ENCODE measurements at places on chromosomes 1 and 21.

GRCh38 chr1:75724472-75725022, at the start of gene ACADM:
Gene ACADM (plus strand): TSS chr1:75724709. CDS start chr1:75724788, 79 bp downstream.
- DNase-seq = peak; percentile 71

DNA sequence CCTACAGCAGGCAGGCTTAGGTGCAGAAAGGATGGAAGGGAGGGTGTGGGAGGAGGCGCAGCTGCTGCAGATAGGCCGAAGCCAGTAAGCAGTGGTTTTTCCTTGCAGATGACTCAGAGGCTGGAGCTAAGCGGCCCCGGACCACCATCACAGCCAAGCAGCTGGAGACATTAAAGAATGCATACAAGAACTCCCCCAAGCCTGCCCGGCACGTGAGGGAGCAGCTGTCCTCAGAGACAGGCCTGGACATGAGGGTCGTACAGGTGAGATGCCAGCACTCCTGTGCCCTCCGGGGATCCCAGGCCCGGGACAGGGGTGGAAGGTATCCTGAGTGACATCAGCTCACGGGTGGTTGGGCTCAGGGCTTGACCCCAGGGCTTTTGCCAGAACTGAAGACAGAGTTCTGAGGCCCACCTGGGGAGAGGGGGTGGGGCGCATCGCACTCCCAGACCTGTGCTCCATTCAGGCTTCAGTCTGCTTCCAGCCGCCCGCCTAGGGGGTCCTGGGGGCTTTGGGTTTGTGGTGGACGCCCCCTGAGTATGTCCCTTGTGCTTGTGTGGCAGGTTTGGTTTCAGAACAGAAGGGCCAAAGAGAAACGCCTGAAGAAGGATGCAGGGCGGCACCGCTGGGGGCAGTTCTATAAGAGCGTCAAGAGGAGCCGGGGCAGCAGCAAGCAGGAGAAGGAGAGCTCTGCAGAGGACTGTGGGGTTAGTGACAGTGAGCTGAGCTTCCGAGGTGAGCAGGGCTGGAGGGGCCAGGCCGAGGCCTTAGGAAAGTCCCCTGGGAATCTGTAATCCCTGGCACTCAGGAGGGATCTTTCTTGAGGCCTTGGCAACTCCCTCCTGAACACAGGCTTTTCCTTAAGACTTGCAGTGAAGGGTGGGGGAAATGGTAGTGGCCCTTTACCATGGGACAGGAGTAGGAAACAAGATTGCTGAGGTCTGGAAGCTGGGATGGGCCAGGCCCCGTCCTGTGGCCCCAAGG, 41.5 kb downstream of the LHX4 start:
- no peak for DNase-seq

- no peak for DNase-seq
These were observed 67.9 kb downstream of the CYYR1 start for GRCh38 chr21:26505211-26505610.

GRCh38 chr1:183778568-183779433, 26.1 kb upstream of the RGL1 start:
- DNase-seq = no peak

- peak; percentile 50 for DNase-seq
These were observed 14.9 kb downstream of the TTC34 start for GRCh38 chr1:2786329-2787162.

- DNase-seq = no peak
These were observed 311.8 kb downstream of the PTPRU start for GRCh38 chr1:29548091-29548490.

DNA sequence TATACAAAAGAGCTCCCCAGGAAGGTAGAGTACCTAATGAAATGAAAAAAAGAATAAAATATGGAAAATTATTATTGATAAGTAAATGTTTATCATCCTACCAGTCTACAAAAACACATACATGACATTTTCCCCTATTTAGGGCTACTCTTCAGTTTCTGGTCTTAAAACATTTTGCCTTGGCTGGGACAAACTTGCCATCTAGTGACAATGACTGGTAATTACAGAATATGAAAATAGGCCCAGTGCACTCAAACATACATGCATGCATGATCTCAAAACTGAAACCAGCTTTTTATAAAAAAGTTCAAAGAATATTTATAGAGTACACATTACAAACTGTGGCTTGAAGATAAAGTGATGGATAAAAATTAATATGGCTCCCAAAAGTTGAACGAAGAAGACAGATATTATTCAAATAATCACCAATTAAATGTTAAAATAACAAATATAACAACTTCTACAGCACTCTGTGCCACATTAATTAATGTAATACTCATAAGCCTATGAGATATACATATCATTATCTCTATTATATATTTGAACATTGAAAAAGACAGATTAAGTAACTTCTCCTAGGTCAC, 10.5 kb upstream of the RNPC3 start:
- no peak for DNase-seq

DNA sequence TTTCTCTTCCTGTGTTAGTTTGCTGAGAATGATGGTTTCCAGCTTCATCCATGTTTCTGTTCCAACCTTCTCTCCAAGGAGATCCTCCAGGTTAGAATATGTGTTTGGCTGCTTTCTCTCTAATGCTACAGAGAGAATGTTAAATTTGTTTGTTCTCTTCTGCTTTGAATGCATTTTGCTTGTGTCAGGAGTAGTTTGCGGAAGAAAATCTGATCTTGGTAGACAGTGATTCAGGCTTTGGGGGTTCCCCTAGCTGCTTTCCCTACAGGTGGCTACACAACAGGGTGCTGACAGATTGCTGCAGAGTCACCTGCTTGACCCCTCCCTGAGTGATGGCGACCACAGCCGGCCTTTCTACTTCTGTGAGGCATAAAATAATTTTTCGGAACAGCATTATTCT, 41.8 kb downstream of the MACO1 start:
- DNase-seq = no peak

- no peak for DNase-seq
These were observed 67.0 kb downstream of the ERO1B start for GRCh38 chr1:236214761-236215160.

DNA sequence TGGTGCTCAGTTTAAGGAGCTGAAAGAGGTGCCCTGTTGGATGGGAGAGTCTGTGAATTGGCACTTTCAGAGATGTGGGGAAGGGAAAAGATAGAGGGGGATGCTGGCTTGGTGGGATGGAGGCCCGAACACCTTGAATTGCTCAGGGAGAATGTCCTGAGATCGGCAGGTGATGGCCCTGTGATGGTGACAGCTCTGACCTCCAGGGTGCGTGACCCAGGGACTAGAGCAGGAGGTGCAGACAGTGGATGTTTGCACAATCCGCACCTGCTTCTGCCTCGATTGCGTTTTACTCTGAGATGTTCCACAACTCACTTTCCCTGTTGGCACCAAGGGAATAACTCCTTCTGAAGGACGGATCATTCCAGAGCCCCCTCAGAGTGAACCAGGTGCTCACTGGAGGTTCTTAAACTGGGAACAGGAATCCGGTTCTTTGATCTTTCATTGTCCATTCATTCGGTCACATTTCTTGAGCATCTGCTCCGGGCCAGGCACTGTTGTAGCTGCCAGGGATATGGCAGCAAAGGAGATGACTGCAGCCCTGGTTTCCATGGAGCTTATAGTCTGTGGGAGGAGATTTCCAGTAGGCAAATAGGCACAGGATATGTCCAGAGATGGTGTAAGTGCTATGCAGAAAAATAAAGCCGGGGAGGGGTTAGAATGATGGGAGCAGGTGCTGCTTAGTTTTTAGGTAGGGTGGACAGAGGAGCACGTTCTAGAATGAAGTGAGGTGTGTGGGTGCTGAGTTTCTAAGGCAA, 226.6 kb upstream of the TMEM51 start:
- no peak for DNase-seq

DNA sequence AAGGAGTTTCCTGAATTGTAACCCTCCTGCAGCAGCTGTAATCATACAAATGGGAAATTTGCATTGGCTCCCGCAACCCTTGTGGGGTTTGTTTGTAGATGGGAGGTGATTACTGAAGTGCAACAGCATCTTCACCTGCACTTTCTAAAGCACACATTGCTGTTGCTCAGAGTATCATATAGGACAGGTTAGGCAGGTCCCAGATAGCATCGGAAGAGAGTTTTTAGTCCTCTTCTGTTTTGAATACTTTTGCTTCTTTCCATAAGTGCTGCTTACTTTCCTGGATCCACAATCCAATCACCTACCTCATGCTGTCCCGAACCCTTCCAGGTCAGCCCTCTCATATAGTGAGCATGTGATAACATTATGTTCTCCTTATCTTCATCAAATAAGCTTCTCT, 300.4 kb downstream of the PTPRC start:
- DNase-seq = no peak

- DNase-seq = no peak
These were observed 151.0 kb downstream of the FMN2 start for GRCh38 chr1:240242601-240243144.

DNA sequence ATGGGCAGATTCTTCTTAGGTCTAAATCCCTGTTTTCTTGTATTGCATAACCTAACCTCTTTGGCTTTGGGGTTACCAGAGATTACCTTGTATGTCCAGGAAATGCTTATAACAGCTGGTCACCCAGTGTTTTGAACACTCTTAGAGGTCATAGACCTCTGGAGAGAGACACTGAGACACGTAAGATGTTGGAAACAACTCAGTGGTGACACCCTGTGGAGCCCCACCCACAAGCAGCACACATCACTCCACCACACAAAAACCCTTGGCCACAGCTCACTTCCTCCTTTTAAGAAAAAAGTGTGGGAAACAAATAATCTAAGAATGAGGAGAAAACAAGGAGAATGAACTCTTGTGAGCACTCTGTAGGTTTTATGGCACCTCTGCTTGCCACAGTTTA, 26.3 kb upstream of the CYP4B1 start:
- no peak for DNase-seq

DNA sequence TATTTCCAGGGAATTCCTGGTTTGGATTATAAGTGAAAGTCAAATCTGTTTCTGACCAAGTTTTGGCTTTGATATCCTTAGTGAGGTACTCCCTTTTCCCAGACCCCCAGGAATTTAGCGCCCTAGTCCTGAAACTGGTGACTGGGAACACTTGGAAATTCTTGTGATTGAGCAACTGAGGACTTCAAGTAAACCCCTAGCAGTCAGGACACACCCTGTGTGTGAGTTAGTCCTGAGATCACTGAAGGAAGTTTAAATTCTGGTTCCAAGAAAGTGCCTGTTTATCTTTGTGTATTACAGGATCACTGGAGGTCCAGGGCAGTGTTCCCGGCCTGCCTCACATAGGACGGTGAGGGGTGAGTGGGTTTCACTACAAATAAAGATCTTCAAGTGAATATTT, 95.1 kb upstream of the F3 start:
- DNase-seq = no peak

GRCh38 chr21:35520856-35521255, 471.8 kb upstream of the RUNX1 start:
- no peak for DNase-seq

DNA sequence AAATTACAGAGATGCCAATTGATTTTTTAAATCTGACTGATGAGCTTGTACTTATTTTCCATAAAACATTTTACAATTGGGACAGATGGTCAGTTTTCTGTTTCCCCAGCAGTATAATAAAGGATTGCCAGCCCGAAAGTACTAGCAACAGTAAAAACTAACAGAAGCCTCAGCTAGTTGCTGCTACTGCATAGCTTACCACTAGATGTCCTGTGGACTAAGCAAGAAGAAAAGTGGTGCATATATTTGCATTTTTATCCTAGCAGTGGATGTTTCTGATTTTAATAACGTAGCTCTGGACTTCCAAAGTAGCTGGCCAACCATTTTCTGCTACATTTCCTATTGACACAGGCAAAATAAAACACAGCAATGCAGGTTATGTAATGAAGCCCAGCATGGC, 241.5 kb downstream of the BARHL2 start:
- no peak for DNase-seq

DNA sequence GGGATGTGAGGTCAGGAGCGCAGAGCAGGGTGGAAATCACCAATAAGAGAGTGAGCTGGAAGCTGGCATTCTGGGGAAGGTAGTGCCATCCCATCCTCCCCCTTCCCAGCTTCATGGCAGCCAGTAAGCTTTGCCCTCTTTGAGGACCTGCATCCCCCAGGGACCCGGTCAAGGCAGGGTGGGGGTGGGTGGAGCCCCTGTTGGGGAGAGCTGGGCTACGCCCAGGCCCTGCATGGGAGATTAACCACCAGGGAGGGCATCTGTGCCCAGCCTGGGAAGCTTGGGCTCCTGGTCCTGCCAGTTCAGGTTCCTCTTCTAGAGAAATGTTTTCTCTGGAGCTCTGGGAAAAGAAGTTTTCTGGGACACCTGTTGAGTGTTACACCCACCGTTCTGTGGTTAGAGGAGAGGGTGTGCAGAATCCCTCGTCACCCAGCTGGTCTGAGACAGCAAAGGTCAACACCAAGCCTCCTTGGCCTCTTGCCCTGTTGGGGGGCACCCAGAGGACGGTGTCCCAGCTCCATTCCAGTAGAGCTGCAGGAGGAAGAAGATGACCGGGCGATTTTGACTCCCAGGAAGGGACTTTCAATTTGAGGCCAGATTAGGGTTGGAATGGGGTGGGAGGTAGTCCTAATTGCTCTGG, 30.1 kb upstream of the TENT5C start:
- no peak for DNase-seq

DNA sequence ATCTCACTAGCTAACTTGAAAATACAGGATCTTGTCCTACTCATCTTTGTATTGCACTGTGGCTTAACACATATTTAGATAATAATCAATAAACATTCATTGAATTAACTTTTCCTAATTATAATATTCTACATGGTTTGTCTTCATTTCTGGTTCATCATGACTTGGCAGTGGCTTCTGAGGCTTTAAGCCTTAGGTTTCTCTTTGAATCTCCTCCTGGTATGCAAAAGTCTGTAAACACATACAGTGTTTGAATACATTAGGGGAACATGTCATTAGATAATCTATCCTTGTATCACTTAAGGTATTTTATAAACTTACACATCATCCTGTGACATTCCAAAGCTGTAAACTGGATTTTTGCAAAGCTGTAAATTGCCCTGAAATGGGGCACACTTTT, 20.6 kb downstream of the CTSK start:
- DNase-seq = no peak

DNA sequence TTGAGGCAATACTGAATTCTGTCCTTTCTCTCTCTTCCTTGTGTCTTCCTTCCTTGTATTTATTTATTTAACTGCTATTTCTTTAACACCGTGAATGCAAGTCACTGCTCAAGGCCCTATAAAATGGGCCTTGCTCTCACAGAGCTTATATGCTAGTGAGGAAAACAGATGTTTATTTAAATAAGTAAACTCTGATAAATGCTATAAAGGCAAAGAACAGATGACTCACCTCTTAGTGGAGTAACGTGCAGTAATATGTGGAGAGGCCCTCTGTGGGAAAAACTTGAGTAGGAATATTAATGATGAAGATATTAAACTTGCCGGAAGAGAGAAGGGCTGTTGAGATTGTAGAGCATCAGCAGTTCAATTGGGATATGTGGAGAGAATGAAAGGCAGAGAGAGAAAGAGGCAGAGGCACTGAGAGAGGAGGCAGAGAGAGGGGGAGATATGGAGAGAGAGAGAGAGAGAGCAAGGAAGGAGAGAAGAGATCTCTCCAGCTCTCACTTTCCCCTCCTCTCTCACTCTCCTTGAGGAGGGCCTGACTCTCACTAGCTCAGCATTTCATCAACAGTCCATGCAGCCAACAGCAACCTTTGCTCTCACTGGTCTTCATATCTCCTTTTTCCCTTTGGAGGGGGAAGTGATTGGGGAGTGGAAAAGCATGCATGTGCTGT, 322.2 kb downstream of the LMX1A start:
- DNase-seq = no peak

Data from activated T-helper 1 cell treated with Interleukin-2 at 50 U/mL for 16 hours (primary cell).